ENCODE measurements at places on chromosomes 6 and 20.

DNA sequence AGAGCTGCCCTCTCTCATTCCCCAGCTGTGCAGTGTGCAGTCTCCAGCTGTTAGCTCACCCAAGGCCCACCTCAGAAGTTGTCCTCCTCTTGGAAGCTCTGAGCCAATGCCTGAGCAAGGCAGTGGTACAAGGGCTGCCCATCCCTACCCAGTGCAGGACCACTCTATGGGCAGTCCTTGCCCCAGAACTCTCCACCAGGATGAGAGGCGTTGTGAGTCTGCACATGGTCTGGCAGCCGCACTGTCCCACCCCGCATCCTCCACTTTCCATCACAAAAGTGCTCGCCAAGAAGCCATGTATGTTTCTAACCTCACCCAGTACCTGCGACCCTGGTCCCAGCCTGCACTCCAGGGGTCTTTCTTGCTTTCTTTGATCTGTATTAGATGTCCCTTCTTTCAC, 175.1 kb upstream of the PMEPA1 start:
- DNase-seq: no peak

DNA sequence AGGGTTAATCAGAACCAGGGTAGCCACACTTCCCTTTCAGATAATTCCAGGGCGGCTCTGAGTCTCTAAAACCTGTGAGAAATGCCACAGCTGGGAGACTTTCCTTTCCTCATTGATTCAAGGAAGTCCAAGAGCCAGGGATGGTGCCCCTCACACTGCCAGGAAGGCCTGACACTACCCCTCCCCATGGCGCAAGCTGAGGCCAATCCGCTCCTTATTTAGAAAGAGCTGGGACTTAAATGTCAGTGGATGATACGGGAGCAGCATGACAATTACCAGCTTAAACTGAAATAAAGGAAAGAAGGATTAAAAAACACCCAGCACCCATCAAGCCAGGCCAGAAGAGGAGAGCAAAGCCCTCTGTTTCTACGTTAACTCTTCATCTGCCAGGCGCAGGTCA, 244.4 kb downstream of the LRFN2 start:
- no peak for DNase-seq

GRCh38 chr6:20703049-20703448, 168.8 kb downstream of the CDKAL1 start:
- no peak for DNase-seq

DNA sequence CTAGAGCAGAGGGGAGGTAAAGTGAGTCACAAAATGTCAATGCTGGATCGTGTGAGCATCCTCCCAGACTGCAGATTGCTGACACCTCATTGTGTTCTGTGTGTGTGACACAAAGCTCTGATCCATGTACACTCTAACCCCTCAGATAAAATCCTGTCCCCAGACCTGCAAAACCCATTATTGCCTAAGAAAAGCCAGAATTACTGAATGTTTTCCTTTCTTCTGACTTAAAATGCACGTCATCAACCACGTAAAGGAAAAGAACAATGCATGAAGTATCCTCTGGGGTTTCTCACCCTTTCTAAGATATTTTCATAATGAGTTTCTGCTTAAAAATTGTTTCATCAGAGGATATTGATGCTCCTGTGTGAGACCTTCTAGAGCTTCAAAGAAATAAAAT, 218.0 kb upstream of the PREP start:
- no peak for DNase-seq

DNA sequence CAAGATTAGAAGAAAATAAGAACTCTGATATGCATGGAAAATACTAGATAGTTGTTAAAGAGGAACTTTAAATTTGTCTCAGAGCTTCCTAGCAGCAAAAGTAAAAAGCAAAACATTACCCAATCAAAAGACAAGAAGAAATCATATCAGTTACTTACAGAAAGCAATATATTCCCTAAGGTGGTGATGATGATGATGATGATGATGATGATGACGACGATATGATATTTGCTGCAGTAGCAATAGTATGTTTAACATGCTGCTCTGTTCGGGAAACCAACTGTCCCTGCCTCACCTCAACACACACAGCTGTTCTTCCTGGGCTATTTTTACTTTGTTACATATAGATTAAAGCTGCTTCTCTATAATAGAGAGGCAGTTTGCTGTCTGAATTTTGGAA, 12.0 kb upstream of the TBX18 start:
- no peak for DNase-seq

DNA sequence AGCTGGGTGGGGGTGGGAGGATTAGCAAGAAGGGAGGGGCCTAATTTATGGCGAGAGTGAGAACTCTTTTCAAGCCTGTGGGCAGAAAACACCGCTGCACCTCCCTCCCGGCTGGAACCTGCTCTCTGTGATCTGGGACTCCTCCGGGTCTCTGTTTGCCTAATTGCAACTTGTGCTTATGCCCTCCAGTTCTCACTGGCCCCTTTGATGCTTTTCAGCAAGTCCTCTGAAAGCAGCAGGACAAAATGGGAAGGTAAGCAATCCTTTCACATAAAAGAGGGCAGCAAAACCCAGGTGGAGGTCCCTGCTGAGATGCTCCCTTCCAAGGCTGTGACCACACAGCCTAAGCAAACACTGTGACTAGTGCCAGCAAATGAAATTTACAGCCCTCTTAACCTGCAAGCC, 523.0 kb upstream of the FLRT3 start:
- peak; percentile 34 for DNase-seq
